ENCODE measurements at places on chromosomes 12 and 14.

DNA sequence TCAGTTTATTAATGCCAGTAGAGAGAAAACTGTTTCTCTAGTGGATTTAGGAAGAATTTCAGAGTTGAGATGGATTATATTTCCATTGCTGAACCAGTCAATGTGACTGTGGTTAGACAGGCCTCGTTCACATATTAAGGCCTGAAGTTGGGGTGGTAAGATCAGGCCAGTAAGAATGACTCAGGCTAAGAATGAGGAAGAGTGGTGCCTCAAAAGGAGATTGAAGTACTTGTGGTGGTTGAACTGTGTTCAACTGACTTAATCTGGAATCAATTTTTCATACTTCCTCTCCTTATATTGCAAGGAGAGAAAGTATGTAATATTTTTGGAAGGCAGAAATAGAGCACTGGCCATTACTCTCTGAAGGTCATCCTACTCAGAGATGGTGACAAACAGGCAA is 37.8 kb upstream of the ATF7IP start:
- DNase-seq, result no peak

GRCh38 chr12:62632411-62632918 is 165.8 kb downstream of the MON2 start:
- DNase-seq, result no peak

- no peak for DNase-seq
These were observed 51.0 kb downstream of the PPM1A start for GRCh38 chr14:60300019-60300418.

GRCh38 chr12:19288603-19289244 is 150.6 kb upstream of the AEBP2 start:
- no peak for DNase-seq

GRCh38 chr12:29609431-29610215 is 112.1 kb upstream of the OVCH1 start:
- DNase-seq, result no peak
